ENCODE measurements at places on chromosomes 4 and X.

DNA sequence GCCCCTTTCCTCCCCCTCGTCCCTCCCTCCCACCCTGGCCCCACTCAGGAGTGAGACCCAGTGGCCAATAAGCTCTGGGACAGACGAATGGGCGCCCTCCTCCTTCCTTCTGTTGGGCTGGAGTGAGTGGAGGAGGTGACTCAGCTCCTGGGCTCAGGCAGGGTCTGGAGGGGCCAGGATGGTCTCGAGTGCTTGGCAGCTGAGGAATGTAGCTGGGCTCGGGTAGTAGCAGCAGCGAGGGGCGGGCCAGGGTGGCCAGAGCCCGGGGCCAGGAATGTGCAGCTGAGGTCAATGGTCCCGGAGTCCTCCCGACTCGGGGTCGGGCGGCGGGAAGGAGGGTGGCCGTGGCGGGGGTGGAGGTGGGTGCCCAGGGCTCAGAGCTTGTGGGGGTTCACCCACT, 15.0 kb downstream of the G6PD start:
- no peak for DNase-seq

GRCh38 chrX:31233941-31234496, 162.2 kb upstream of the FTHL17 start:
- no peak for DNase-seq

GRCh38 chr4:114783215-114783595, 184.6 kb downstream of the UGT8 start:
- DNase-seq, result no peak

GRCh38 chr4:38266616-38267015, 306.4 kb downstream of the PTTG2 start:
- no peak for DNase-seq

GRCh38 chr4:165367040-165367439, 11.8 kb upstream of the CPE start:
- DNase-seq, result no peak

DNA sequence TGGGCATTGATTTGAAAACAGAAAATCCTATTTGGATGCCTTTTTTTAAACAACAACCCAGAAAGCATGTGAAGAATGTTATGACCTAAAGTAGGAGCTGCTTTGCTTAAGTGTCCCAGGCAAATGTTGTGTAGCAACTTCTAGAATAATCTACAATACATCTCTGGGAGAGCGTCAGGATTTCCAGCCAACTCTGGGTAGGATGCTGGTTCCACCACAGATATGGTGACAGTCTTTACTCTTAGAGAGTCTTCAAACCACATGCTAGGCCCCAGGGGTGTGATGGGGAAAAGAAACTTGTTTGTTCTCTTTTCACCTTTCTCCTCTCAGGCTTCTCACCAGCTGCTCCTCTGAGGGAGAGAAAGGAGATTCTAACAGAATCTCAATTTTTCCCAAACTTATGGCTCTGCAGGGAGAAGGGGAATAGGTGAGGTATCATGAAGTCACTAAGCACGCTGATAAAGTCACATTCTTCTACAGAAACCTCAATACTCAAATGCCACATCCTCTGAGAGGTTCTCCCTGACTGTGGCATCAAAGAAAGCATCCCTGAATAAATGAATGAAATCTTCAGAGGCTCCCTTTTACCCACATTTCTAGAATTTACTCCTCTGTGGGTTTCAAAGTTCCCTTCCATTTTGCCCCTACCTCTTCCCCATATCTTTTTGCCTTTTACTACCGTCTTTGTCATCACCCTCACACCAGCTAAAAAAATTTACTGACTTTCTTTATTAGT, 171.6 kb upstream of the RAI2 start:
- no peak for DNase-seq

GRCh38 chr4:74375824-74376426, 11.0 kb downstream of the EREG start:
- DNase-seq, result no peak

GRCh38 chr4:38092701-38093100, 132.5 kb downstream of the PTTG2 start:
- no peak for DNase-seq

- DNase-seq, result no peak
Observed at GRCh38 chr4:95105983-95106382, 348.2 kb downstream of the BMPR1B start.

DNA sequence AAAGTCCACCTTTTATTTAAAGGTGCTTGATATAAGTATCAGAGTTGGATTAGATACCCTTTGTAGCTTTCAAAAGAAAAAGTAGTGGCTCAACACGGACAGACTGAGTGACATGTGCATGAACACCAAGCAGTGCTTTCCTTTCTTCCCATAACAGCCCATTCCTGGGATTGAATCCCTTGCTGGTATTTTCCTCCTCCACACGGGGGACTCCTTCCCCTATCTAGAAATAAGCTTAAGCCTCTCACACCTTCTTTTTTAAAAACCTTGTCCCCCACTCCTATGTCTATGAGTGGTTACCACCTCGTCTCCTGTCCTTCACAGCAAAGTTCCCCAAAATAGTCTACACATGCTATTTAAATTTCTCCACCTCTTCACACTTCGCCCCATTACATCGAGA, 5.1 kb downstream of the AP1S2 start:
- no peak for DNase-seq

DNA sequence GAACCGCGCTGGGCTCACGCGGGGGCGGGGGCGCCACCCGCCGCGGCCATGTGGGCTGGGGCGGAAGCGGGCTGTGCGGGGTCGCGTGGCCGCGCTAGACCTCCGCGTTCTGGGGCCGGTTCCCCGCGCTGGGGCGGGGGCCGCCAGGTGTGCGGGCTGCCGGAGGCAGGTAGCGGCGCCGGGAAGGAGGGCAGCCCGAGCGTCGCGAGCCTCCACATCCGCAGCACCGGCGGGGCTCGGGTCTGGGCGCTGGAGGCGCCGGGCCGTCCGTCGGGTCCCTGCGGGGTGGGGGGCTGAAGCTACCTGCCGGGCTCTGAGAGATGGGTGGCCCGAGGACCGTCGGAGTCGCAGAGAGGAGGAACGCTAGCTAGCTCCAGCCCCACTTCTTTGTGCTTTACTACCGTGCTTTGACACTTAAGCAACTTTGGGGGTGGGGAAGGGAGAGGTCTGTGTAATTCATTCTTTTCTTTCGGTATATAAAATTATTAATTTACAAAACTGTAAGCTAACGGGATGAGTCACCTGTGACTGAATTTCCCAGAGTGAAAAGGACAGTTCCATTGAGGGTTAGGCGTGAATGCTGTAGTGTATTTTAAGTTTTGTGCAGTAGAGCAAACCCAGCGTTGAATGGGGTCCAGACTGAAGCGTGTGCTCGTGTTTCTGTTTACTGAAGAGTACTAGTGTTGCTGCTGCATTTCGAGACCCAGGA, 689 bp downstream of the METAP1 start:
- DNase-seq, result no peak

DNA sequence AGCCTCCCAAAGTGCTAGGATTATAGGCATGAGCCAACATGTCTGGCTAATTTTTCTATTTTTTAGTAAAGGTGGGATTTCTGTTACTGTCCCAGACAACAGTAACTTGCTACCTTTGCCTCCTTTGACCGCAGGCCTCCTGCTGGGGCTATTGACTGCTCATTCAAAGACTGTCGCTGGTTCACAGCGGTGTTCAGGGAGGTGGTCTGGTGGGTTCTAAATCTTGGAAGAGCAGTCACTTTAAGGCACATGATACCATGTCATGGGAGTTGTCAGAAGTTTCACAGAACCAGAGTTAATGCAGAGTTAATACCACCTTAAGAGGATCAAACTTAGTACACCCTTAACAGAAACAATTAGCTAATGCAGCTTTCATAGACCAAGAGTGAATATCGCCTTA, 3.8 kb downstream of the ASMT start:
- no peak for DNase-seq

- DNase-seq, result no peak
Observed at GRCh38 chrX:152806035-152806434, 24.5 kb downstream of the CETN2 start.

GRCh38 chr4:73451981-73452747, 16.1 kb downstream of the AFP start:
- no peak for DNase-seq

- no peak for DNase-seq
Observed at GRCh38 chrX:23483396-23483795, 148.7 kb downstream of the PTCHD1 start.

DNA sequence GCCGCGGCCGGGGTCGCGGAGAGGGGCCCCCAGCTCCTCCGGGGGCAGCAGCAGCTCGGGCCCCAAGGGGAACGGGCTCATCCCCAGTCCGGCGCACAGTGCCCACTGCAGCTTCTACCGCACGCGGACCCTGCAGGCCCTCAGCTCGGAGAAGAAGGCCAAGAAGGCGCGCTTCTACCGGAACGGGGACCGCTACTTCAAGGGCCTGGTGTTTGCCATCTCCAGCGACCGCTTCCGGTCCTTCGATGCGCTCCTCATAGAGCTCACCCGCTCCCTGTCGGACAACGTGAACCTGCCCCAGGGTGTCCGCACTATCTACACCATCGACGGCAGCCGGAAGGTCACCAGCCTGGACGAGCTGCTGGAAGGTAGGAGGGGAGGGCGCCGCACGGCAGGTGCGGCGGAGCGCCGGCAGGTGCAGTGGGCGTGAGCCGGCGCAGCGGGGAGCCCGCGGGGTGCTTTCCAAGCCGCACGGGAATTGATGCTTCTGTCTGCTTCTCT, 886 bp downstream of the DCLK2 start:
- peak; percentile 5 for DNase-seq

GRCh38 chr4:48153791-48154550, 19.9 kb upstream of the TXK start:
- no peak for DNase-seq

GRCh38 chr4:184197536-184198082, 20.1 kb downstream of the ENPP6 start:
- DNase-seq, result no peak

DNA sequence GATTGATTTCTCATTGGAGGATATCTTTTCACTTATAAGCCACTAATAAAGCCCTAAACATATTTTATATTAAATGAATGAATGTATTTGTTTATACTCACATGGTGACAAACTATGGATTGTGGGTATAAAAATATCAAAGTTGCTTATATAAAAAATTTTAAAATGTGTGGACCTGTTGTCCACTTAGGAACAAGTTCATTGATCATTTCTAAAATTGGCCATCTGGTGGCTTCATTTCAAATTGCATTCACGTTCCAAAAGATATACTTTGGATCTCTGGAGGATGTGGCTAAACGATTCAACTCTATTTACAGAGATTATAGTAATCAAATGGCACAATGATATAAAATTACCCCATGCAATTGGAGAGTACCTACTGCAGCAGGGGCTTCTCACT, 32.5 kb downstream of the FSTL5 start:
- DNase-seq, result no peak

DNA sequence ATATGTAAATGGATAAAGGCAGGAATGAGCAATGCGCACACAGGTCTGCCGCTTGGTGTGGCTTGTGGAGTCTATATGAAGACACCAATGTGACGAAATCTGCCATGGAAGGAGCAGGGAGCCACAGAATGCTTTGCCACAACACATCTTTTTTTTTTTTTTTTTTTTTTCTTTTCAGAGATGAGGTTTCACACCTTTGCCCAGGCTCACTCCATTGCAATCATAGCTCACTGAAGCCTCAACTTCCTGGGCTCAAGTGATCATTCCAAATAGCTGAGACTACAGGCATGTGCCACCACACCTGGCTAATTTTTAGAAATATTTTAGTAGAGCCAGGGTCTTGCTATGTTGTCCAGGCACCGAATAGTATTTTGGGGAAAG, 17.4 kb upstream of the SLC34A2 start:
- no peak for DNase-seq

GRCh38 chr4:142563682-142564291, 282.3 kb downstream of the INPP4B start:
- DNase-seq, result no peak

DNA sequence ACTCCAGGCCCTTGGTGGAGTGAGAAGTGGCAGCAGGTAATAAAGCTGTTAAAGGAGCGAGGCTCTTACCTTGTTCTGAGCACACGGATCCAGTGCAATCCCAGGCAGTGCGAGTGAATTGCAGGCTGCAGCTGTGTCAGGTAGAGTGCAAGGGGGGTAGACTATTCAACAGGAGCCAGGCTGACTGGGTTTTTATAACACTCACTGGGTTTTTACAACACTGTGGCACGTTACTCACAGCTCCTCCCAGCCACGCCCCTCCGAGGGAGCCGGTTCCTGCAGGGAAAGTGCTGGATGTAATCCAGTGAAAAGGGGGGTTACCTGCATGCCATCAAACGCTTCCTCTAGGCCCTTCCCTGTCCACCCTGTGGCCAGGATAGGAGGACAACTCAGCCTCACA, 358 bp downstream of the FGFBP1 start:
- no peak for DNase-seq

GRCh38 chr4:163744861-163745260, 250.4 kb downstream of the TMA16 start:
- no peak for DNase-seq

GRCh38 chr4:112061207-112061817, 83.9 kb upstream of the FAM241A start:
- no peak for DNase-seq

DNA sequence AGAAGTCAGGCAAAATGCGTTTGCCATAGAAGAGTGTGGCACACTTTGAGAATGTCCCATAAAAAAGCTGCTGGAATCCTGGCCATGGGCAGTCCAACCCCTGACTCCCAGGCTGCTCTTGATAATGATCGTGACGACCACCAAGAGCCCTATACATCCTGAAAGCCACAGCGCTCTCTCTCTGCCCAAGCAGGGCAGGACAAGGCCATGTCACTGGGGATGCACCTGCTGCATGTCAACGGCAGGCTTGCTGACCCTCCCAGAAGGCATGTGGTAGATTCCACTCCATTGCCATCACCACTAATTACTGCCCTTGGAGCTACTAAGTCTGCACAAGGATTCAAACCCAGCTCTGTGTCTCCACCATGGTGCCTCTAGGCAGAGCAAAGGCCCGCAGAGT, 144.5 kb downstream of the EVC2 start:
- DNase-seq, result no peak

DNA sequence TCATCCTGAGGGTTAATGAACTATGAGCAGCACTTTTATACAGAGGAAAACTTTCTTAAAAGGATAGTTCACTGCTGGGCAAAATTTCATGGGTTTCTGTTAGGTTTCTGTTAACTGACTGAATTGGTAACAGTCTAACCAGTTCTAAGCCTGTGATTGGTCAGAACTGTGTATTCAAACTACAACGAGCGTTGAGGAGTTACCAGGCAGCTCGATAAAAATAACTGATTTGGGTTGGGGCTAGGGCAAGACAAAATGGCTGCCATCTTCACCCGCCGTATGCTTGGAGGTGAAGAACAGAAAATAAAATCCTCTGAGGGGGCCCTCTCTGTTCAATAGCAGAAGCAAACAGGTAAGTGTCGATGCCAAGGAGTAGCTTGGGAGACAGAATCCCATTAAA, 22.0 kb downstream of the FAM133A start:
- DNase-seq, result no peak

- DNase-seq, result no peak
Observed at GRCh38 chrX:136867518-136867917, 13.0 kb downstream of the RBMX start.

DNA sequence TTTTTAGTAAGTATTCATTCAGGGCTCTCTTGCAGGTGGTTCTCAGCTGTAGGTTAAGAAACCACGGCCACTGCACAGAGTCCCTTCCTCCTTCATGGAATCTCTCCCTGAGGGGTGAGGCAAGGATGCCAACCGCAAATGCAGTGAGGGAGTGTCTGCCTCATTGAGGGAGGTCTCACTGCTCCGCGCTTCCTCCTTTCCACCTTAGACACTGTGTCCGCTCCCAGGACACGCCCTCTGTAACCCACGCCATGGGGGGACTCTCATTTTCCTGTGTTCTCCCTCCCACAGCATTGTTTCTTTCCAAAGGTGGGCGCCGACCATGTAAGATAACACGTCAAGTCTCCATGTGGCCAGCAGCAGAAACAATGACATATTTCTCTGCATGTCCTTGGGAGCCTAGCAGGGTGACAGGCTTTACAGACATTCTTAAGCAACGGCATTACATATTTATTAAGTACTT, 63.2 kb downstream of the SEPSECS start:
- no peak for DNase-seq

All from activated naive CD8-positive, alpha-beta T cell treated with anti-CD3 and anti-CD28 coated beads for 36 hours (primary cell).